ENCODE measurements at places on chromosomes 3 and 15.

- no peak for DNase-seq
Observed at GRCh38 chr15:89792106-89792805, 16.1 kb downstream of the MESP2 start.

- DNase-seq, result no peak
Observed at GRCh38 chr15:91290553-91290952, 190.5 kb downstream of the SV2B start.

- no peak for DNase-seq
Observed at GRCh38 chr3:28845006-28845324, 435.9 kb upstream of the RBMS3 start.

DNA sequence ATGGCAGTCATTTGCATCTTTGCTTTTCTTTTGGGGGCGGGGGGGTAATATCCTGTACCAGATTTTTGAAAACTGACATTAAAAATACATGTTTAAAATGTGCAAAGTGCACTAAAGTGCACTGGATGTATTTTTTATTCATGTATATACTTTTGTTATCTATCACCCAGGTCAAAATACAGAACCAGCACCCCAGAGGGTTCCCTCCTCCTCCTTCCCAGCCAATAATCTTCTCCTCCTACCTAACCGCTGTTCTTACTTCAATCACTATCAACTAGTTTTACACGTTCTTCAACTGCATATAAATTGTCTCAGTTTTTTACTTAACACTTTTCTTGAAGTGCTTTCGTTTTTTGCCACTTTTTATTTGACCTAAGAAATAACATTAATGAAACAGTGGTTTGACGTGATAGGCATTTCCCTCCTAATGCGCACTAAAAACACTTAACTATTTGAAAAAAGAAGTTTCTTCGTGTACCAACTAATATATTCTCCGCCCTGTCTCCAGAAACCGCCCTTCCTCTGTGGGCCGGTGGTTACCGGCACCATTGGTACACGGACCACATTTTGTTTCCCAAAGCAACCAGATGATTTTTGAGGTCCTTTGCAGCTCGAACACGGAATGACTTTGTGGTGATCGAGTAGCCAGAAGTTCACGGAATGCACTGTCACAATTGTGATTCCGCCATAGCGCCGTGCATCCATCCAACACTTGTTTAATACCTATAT is 836 bp upstream of the AKAP13 start:
- DNase-seq, result peak; percentile 15

- DNase-seq, result no peak
Observed at GRCh38 chr15:73231661-73232419, 136.9 kb downstream of the HCN4 start.

- DNase-seq, result no peak
Observed at GRCh38 chr3:61820306-61820992, 259.1 kb downstream of the PTPRG start.

GRCh38 chr3:46946856-46947545 is 29.5 kb downstream of the CCDC12 start:
- no peak for DNase-seq

DNA sequence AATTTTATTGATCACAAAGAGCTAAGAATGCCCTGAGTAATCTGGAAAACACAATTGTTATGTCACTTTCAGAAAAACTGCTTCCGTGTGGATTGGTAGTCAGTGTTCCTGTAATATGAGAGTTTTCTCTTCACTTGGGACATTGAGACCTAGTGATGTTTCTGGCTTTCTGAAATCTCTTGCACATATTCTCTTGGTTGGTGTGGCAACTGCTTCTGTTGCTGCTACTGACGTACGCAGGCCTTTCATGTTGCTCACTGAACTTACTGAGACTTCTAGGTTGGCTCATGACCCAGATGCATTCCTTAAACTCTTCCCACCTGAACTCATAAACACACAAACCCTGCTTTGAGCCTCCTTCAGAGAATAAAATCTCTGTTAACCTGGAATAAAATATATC is 175.0 kb upstream of the PFN2 start:
- DNase-seq, result no peak

DNA sequence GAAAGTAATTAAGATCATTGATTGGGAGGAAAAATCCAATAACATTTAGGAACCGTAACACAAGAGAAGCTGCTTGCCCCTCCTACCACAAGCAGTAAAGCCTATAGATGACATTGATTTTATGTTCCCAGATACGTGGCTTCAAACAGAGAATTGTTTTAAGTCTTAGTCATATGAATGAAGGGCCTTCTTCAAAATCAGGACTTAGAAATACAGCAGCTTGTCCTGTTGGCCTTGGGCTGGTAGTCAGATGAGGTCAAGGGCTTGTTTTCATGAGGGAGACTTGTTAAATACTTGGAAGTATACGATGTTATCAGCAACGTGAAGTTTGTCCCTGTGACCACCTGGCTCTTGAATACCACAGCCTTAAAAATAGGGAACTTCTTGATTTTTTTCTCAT is 114.4 kb downstream of the VGLL4 start:
- DNase-seq, result no peak

DNA sequence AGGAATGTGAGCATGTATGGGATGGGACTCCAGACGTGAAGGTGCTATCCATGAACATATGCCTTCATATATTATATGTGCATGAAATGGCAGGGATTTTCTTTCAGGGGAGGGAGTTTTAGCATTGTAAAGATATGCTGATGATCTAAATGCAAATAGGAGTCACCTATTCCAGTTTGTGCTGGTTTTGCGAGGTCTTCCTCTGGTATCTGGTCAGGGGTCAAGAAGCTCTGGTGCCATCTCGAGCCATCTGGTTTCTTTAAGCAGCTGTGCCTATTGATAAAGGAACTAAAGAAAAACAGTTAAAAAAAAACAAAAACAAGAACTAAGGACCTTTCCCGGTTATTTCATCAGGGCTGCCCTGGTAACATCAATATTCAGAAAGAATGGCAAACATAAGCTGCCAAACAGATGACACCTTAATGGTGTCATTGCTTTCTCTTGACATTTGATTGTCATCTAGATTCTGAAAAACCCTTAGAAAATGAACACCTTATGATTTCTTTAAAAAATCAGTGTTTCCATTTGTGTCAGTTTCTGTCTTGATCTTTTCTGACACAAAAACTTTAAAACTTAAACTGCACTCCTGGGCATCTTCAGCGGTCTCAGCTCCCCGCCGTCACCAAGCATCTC is 22.7 kb downstream of the APH1B start:
- no peak for DNase-seq

DNA sequence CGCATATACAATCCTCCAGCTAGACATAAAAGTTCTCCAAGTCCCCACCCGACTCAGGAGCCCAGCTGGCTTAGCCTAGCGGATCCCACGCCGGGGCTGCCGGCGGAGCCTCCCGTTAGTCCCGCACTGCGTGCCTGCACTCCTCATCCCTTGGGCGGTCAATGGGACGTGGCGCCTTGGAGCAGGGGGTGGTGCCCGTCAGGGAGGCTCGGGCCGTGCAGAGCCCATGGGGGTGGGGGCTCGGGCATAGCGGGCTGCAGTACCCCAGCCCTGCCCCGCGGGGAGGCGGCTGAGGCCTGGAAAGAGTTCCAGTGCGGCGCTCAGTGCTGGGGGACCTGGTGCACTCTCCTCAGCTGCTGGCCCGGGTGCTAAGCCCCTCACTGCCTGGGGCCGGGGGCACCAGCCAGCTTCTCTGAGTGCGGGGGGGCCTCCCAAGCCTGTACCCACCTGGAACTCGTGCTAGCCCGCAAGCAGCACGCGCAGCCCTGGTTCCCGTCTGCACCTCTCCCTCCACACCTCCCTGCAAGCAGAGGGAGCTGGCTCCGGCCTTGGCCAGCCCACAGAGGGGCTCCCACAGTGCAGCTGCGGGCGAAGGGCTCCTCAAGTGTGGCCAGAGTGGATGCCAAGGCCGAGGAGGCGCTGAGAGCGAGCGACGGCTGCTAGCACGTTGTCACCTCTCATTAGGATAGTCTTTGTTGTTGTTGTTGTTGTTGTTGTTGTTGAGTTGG is 12.2 kb upstream of the CCDC50 start:
- DNase-seq, result no peak

DNA sequence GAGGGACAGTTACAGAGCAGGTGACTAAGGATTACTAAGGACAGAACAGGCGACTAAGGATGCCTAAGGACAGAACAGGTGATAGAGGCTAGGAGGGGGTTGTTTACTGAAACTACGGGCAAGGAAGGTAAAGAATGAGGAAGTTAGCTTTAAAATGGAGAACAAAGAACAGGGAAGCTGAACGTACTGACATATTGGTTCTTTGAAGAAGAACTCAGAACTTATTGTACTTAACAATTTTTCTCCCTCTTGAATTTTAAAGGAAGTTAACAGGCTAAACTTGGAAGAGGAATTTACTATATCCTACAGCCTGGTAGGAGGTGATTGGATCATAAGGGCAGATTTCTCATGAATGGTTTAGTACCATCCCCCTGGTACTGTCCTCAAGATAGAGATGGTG is 290.2 kb downstream of the SHQ1 start:
- no peak for DNase-seq

- no peak for DNase-seq
Observed at GRCh38 chr3:26931896-26932295, 309.3 kb downstream of the LRRC3B start.

DNA sequence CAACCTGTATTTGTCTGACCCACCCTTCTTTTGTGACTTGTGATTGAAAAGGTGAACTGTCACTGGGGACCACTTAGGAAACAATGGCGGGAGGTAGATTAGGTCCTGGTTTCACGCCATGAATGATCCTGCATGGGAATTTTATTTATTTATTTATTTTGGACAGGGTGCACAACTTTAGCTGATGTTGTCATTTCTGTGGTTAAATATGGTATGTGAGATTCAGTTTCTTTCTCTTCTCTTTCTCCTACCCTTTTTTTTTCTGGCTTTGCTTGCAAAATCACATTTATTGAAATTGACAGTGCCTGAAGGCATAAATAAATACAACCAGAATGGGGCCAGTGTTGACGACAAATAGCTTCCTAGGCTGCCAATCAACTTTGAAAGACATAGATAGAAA is 18.0 kb upstream of the HTR3E start:
- DNase-seq, result no peak

DNA sequence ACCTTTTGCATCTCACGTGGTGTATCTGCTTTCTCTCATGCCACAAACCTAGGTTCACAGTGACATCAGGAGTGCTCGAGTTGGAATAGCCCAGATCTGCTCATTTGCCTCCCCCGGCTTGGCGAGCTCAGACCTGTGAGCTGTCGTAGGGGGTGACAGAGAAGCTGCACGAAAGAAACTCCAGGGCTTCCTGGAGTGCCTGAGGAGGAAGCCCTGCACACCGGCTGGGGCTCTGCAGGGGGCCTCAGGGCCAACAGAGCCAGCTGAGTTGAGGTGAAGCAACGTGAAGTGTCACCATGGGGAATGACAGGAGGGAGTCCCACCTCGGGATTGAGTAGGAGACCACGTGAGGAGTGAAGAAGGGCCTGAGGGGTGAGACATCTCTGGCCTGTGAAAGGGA is 62.5 kb downstream of the RPN1 start:
- DNase-seq, result no peak

- no peak for DNase-seq
Observed at GRCh38 chr3:107760144-107760543, 237.4 kb downstream of the BBX start.

DNA sequence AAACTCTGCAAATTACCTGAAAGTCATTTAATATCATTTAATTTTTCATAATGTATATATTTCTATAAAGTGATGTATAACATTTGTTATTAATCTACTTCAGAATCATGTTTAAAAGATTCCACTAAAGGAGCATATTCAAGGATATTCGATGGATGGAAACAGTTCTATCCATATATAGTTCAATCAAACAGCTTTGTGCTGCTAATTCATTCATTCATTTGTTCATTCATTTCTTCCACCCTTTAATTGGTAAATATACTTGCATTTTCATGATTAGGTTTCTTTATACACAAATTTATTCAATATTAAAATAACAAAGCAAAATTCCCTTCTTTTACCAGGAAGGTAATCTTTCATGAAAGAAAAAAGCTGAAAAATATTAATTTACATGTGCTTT is 64.7 kb downstream of the RNF13 start:
- no peak for DNase-seq

DNA sequence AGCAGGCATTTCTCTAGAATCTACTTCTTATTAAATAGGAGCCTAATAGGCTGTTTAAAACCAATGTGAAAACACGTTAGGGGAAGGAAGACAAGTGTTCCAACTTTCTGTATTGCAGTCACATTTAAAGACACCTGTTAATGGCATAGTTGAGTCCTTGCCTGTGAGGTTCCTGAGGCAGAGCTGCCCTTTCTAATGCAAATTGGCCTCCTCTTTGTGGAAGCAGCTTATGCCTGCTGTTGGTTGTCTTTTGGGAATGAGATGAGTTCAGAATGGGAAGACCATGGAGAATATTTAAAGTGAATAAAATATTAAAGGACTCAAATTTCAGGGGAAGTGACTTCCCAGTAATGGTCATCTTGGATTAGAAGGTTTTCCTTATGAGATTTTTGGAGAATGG is 51.2 kb downstream of the NEK11 start:
- DNase-seq, result no peak

- DNase-seq, result no peak
Observed at GRCh38 chr3:32313723-32314473, 75.4 kb downstream of the CMTM8 start.

DNA sequence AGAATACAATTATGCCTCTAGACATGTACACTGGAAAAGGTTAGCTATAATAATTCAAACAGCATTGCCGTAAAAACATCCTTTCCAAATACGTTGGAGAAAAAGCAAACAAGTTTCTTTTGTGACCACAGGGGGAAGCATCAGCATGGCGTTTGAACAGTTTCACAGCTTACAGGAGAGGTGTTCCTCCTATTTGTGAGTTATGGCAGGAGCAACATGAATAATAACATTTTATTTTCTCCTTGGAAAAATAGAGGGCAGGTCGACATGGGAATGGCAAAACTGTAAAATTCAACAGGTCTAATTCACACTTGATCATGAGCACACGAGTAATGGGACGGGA is 39.7 kb upstream of the GADL1 start:
- peak; percentile 39 for DNase-seq

DNA sequence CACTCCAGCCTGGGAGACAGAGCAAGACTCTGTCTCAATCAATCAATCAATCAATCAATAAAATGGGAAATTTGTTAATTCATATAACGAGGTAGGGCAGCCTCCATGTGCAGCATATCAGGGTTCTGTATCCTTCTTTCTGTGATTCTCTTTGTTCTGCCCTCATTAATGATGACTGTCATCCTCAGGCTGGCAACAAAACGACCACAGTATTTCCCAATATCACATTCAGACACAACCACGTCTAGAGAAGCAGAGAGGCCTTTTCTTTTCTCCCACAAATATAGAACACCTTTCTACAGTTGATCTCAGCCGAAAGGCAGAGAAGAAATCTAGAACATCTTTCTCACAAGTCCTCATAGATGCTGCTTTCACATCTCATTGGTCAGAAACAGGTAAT is 11.2 kb downstream of the CEP19 start:
- DNase-seq, result no peak

Measured in suppressor macrophage treated with lipopolysaccharide for 4 hours (primary cell).